Activated B cell treated with CpG ODN at 0.5 μM for 24 hours (primary cell): ENCODE measurements at places on chromosomes 5 and 9. TPM values are rescaled to one million over a fixed set of nuclear protein-coding genes. Genes with fewer than 3 reads are reported as not detected.

DMGDH gene
- total RNA-seq, result not detected in 2 replicates

CAMK4 gene
- total RNA-seq, result 5.1 and 6.3 TPM in 2 replicates

BICD2 gene
- total RNA-seq, result 19.5 and 22.5 TPM in 2 replicates

ISCA1 gene
- total RNA-seq, result 16.0 TPM in 2 replicates

AGXT2 gene
- not detected in 2 replicates for total RNA-seq

DNA sequence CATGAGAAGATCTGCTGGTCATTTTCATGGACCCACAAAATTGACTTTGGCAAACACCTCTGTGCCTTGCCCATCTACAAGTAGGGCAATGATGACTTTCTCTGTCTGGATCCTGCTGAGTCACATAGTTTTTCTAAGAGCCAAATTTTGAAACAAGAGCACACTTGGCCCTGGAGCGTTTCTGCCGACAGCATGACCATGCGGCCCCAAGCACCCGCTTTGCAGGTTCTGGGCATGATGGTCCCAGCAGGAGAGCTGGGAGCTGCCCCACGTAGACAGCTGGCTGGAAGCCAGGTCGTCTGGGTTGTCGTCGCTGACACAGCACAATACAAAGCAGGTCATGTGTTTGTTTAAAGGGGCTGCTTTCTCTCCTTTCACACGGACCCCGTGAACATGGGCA lies 159.8 kb downstream of the SYK start:
- DNase-seq, result no peak

DNA sequence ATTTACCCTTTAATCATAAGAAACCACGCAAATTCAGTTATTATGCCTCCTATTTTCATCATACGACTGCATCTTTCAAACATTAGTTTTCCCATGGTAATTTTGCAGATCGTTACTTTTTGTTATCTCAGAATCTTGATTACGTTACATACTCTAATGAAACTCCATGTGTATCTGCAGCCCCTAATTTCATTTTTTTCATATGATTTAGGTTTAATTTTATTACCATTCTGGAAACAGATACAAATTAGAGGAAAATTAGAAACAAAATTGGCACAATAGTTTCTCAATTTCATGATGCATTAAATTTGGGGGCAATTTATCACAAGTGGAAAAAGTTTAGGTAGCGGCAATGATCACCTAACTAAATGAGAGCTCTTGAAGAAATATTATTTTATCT lies 52.3 kb downstream of the C9orf153 start:
- DNase-seq, result no peak

DNA sequence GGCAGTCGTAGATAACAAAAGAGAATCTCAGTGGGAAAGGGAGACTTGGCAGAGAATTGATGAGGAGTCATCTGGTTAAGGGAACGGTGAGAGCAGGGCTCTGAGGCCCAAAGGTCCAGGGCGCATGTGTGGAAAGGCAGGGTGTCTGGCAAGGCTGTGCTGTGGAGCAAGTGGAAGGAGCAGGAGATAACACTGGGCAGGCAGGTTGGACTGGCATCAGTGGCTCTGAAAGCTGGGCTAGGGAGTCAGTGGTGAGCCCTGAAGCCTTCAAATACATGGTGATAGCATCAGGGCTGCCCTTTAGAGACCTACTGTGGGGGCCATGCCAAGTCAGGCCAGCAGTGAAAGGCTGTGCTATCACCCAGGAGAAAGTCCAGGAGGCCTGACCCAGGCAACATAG lies 131.3 kb downstream of the GABBR2 start:
- no peak for DNase-seq

DNA sequence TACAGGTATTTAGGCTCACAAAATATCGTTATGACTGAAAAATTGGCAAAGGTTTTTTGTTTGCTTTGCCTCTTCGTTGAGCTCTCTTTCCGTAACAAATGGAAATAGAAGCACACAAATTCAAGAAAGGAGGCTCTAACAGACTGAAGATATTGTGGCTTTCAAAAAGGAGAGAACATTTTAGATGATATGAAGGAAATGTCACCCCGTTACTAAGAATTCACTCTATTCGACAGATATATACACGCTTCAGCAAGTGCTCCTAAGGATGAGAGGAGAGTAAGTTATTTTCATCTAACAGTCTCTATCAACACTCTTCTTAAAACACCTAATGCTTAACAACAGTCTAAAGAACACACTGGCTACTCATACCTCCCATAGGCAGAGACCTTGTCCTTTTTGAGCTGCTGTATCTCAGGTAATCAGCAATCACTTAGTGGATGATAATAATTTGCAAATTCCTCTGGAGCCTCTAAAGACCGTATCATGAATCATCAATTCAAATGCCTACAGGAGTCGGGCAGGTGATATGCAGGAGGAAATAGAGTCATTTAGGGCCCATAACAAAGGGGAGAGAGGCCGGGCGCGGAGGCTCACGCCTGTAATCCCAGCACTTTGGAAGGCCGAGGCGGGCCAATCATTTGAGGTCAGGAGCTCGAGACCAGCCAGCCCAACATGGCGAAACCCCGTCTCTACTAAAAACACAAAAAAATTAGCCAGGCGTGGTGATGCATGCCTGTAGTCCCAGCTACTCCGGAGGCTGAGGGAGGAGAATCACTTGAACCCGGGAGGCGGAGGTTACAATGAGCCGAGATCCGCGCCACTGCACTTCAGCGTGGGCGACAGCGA lies 1.4 kb upstream of the HSDL2 start:
- DNase-seq, result peak; percentile 17

GRCh38 chr5:147439254-147439653 lies 70.6 kb downstream of the DPYSL3 start:
- no peak for DNase-seq

DNA sequence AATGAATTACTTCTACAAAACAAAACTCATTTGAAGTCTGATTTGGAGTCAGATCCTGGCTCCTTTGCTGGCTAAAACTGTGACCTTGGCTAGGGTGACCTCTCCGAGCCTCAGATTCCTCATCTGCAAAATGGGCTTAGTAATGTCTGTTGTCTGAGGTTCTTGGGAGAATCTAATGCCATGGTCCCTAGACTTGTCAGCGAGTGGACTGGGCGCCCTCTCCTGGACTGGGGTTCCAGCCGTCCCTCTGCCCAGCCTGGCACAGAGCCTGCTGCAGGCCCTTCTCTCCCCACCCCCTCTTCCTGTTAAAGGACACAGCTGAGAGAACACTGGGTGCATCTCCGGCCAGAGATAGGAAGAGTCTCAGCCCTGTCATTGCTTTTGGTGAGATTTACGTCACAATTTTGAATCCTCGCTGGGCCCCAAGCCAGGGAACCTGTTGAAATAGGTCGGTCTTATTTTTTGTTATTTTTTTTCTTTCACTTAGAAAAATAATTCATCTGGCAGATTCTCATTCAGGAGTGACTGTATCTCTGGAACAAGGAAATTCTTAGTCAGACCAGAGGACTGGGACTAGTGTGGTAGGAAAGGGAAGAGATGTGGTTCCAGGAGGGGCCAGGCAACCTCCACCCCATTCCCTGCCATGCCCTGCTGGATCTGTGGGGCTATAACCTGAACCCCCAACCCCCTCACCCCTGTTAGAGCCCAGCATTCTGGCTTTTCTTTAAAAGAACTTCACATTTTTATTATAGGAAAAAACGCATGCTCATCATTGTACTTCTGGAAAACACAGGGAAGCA lies 48.2 kb upstream of the RPL26L1 start:
- peak; percentile 23 for DNase-seq

DNA sequence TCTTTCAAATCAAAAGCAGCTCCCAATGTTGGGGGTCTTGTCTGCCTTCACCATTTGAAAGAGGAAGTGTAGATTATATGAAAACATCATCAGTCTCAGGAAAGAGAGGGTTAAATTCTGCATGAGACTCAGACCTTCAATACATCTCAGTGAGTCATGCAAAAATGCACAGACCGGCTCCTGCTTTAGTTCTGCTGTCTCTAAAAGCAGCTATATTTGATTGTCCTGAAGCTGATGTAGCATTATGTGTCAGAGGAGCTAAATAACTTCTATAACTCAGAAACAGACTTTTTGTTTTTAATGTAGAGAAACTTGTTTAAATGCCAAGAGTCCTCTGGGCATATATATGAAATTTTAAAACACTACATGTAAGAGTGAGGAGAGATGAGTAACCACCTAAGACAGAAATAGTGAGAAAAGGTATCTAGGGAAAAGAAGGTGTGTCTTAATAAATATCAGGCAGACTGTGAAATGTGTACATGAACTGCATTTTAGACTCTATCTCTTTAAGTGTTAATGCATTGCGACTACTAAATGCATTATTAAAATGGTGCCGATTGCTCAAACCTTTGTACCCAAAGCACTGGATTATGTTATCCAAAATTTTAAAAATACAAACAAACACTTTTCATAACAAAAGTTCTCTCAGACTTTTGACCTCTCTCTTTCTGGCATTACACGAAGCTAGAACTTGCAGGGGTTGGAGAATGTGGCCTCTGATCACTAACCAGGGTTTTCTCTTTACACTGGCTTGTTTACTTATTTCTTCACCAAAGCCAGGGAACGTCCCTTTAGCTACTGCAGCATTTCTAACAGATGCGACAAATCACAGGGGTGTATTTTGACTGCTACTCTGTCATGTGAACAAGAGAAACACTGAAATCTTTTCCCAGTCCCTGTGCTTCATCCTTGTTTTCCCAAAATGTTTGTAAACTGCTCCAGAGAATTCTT lies 302.3 kb downstream of the ARL15 start:
- no peak for DNase-seq

DNA sequence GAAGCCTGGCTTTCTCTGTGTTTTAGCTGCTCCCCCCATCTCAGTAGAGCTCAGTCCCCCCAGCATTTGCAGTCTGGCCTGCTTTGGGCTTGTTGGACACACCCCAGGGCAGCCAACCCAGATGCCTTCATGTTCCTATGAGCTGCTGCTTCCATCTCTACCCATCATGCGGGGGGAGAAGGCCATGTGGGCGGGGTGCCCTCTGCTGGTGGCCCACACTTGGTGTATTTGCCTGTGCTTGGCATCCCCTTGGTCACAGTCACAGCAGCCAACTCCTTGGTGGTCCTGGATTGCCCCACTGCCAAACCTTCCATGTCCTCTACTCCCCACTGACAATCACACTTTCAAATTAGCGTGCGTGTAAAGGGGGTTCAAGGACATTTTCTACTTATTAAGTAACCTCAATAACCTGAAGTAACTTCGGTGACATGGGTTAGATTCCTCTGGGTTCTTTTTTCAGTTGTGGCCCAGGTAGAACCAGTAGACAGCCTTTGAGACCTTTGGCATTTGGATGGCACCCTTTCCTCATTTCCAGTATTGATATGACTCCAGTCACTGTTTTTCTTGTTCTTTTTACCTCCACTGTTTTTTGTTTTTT lies 42.8 kb downstream of the SNX30 start:
- DNase-seq, result peak; percentile 72

- DNase-seq, result no peak
These were observed 403.3 kb downstream of the PLK2 start for GRCh38 chr5:58056546-58056945.

GRCh38 chr9:18385696-18386490 lies 88.1 kb upstream of the ADAMTSL1 start:
- no peak for DNase-seq

DNA sequence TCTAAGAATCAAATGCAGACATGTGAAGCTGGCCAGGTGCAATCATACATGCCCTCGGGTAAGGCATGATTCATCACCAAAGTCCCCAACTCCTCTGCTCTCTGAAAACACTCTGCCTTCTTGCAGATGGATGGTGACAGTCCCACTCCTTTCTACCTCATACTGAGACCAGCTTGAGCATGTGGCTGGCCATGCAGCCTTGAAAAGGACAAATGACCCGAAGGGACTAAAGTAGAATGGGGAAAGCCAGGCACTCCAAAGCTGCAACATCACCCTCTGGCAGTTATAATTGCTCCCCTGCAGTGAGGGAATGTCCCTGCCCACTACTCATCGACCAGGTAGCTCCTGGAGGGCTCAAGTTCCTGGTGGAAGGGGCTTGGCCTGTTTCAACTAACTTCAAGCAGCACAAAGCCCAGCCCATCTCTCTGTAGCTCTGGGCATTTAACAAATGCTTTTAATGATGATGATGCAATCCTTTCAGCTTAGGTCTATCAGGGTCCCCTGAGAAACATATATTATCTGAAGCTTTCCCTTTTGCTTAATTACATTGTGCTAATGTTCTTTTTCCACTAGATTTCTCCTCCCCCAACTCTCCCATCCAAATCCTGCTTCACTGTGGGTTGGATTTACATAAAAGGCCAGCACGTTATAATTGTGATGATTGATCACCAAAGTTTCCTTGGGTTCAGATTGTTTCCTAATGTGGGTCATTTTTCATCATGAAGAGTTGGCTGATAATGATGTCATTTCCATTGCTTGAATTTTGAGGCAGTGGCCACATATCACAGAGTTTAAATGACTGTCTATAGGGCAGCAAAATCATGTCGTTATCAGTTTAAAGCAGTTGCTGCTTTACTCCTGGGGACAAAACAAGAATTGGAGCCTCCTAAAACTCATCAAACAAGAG lies 436.5 kb upstream of the SLC30A5 start:
- no peak for DNase-seq

DNA sequence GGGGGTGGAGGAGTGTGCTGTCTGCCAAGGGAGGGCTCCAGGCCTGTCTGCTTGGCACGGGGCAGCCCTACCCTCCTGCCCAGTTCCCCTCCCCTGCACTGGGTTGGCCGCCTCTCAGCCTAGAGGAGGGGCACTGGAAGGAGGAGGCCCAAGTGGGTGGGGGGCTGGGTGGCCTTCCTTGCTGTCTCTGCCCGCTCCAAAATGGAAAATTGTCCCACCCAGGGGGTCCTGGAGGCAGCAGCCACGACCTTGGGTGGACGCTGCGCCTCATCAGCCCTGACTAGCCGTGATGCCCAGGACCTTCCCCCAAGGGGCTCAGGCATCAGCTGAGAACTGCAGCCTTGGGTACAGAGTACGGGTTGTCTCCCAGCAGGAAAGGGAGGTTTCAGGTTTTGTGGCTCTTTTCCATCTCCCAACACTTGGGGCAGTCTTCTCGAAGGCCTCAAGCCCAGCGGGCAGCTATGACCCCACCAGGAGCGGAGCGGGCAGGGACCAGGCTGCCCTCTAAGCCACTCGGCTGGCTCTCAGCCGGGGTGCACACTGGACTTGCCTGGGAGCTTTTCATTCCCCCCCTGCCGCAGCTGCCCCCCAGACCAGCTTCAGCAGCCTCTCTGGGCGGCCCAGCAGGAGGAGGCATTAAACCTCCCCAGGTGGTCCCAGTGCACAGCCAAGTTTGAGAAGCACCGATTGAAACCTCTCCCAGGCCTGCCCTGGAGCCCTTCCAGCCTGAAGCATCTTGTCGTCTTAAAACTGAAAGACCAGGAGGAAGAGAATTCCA lies 20.6 kb downstream of the NTNG2 start:
- no peak for DNase-seq

- DNase-seq, result no peak
These were observed 70.6 kb upstream of the ANKH start for GRCh38 chr5:14942212-14942611.

DNA sequence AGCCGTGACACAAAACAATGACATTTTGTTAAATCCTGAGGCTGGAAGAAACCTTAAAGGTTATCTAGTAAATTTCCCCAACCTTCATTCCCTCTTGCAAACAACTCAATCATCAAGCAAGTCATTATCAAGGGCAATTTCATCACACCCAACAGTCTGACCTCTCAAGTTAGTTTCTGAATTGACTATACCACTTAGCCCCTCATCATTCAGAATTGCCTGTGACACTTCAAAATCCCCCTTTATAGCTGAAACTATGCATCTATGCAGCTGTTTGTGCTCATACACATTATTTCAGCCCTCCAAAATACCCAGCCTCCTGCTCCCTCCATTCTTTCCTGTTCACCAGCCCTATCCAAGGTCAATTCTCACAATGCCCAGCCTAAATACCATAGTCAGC lies 24.6 kb downstream of the LPAR1 start:
- no peak for DNase-seq
